ENCODE measurements at places on chromosomes 6 and 20.

DNA sequence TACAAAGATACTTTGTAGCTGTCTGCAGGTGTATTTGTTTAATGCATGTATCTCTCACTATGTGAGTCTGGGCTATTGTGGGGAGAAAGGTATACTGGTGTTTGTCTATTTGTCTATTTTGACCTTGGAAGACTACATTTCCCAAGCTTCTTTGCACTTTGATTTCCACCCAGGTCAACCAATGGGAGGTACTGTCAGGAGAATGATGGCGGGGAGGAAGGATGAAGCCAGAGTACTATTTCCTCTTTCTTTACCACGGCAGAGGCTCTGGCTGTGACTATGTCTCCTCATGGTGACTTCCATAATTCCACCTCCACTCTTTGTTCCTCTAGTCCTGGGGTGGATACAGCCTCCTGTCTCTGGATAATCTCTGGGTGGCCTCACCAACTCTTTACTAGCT lies 23.1 kb downstream of the LBP start:
- DNase-seq = no peak

DNA sequence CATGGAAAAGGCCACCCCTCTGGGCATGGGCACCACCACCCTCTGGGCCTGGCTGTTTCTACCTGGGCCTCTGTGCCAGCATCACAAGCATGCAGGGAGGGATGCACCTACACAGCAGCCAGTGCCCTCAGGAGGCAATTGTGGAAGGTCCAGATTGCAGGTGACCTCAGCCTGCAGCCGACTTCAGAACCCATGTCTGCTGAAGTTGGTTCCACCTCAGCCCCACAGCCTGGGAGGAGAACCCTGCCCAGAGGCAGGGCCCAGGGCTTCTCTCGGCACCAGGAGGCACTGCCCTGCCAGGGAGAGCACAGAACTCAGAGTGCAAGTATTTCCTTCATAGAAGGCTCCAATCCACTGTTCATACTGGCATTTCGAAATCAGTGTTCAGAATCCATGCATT lies 149.8 kb downstream of the TTLL2 start:
- DNase-seq = no peak

GRCh38 chr6:56652994-56653393 lies 10.3 kb upstream of the DST start:
- DNase-seq = no peak

DNA sequence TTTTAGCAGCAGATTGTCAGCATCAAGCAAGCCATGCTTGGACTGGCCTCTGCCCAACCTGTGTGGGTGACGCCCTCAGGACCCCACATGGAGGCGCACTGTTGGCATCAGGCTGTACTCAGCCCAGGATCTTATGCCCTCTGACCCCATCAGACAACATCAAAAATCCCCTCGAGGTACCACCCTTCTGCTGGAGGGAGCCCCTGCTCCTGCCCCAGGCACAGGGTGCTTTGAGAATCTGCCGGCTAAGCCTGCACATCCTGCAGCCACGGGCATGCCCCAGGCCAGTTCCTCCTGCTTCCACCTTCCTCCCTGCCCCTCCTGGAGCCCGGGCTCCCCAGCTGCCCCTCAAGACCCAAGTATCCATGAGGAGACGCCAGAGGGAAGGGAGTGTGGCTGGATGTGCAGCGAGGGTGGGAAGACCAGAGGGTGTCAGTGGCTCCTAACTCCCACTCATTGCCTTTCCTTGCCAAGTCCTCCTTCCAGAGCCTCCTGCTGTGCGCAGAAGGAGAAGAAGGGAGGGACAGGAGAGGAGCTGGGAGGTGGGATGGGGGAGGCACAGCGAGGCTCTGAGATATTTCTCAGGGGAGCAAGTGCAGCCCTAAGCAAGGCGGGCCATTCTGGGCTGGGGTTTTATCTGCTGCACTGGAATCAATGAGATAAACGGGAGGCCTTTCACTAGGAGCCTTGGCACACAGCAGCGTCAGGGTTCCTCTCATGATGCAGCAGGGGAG lies 77.4 kb upstream of the CST7 start:
- DNase-seq = no peak

DNA sequence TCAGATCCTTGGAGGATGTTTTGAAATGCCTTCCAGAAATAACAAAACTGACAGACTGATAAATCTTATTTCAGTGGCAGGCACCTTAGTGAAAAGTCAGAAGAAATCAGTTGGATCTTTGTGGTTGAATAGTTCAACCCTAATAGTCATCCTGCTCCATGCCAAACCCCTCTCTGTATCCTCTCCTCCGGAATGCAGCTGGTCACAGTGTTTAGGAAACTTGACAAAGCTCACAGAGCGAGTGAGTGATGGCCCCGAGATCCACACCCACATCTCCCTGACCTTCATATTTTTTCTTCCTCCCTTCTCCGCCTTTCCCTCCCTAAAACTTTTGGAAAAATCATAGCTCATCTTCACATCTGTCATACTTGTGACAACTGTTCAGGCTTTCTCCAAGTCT lies 464.8 kb upstream of the CDH4 start:
- no peak for DNase-seq

DNA sequence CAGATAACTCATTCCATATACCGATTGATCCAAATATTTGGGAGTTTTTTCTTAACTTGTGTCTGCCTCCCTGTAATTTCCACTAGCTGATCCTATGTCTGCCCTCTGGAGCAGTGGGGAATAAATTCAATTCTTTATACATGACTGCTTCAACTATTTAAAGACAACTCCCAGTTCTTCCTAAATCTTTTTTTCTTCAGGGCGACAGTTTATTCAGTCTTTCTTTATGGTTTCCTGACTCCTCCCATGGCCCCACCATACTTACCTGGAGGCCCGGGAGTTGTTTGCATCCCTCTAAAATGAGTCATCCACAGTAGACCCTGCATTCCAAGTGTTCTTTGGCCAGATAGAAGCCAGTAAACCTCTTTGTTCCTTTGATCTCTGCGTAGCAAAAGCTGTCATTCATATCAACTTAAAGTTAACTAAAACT lies 73.6 kb downstream of the LCA5 start:
- DNase-seq = no peak

- no peak for DNase-seq
Measured at GRCh38 chr20:10078403-10078802, 43.6 kb downstream of the ANKEF1 start.

DNA sequence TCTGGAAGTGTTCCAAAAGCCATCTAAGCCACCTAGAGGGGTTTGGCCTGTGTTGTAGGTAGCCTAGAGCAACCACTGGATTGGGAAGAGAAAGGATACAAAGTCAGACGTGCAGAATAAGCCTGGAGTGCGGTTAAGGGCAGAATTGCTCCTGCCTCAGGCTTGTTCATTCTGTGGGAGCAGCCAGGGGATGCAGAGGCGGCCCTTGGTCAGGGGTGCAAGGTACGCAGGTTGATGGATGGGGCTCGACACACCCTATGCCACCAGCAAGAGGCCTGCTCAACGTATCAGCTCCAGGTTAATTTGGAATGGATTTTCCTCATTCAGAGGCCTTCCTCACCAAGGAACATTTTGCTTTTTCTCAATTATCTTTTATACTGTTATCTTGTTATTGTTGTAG lies 129.8 kb downstream of the SLC23A2 start:
- DNase-seq = no peak

DNA sequence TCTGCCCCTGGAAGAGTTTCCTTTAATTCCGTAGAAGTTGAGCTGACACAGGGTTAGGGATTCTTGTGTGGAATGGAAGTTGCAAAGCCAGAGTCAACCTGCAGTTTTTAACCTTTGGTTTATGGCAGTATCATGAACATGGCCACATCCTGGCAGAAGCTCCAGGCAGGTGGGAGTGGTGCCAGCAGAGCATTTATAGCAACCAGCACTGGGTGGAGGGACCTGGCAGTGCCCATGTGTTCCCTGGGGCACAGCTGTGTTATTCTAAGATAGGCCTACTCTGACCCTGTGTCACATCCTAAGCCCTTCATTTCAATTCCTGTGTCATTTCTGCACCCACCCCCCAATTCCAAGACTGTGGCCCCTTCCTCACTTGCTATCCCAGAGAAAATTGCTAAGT lies 26.1 kb upstream of the ZNF831 start:
- no peak for DNase-seq

- no peak for DNase-seq
Measured at GRCh38 chr6:159758031-159759001, 3.5 kb upstream of the ACAT2 start.

DNA sequence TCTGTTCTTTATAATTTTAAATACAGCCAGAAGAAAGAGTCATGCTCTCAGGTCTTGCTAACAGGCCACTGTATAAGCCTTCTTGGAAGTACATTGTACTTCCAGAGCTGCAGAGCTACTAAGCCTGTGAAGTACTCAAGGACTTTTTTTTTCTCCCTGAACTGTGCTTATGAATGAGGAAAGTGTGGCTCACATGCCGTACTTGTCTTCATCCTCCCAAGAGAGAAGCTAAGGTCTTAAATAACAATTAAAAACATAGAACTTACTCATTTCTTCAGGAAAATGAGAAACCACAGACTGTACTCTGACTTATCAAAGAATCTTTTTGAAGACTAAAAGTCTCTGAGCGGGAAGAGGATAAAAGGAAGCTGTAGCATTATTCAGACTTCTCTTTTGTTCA lies 218.3 kb downstream of the HTR1B start:
- DNase-seq = no peak

GRCh38 chr20:516799-517198 lies 26.8 kb downstream of the CSNK2A1 start:
- no peak for DNase-seq

- no peak for DNase-seq
Measured at GRCh38 chr6:40358473-40359460, 228.4 kb downstream of the LRFN2 start.

GRCh38 chr6:111472933-111473435 lies 10.0 kb downstream of the REV3L start:
- DNase-seq = no peak

- no peak for DNase-seq
Measured at GRCh38 chr6:17032988-17033634, 68.7 kb upstream of the STMND1 start.

- DNase-seq = peak; percentile 12
Measured at GRCh38 chr20:56995635-56996075, 270.8 kb downstream of the BMP7 start.

DNA sequence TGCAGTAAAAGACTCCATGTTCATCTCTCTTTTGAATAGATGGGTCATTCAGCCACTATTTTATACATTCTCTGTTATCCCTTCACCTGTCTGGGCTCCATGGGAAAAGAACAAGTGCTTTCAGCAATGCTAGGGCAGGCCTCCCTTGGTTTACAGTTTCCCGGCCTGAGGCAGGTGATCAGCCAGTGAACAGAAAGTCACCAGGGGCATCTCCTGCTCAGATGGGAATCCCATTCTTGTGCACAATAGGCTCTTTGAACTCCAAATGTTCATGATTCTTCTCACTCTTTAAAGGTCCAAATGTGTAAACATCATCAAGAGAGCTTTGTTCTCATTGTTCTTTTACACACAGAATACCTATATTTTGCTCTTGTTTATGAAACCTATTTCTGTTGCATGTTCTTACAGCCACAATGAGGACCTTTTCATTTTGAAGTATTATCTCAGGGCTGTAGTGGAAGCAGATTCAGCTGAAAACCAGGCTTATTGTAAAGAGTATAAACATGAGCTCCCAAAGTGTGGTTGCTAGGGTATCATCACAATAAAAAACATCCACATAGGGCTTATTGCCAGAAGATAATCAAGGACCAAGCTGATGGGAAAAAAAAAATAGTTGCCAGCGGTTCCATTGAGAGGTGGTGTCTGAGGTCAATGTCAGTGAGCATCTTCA lies 267.1 kb upstream of the SGK1 start:
- DNase-seq = no peak

- DNase-seq = no peak
Measured at GRCh38 chr6:137724018-137724403, 143.0 kb upstream of the TNFAIP3 start.

DNA sequence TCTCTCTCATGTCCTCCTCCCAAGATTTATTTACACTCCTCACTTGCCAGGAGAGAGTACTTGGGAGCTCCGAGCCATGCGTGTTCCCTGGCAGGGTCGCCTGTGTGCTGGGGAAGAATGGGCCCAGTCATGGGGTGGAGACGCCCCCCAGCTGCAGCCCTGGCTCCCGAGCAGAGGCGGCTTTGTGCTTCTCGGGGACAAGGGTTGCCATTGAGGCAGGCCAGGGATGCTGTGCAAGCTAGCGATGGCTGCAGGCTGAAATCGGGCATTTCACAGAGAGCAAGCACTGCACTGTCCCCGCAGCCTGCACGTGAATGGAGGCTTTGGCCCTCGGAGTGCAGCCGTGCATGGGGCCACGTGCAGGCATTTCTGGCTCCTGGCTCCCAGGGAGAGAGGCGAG lies 23.8 kb downstream of the PHACTR3 start:
- DNase-seq = no peak

GRCh38 chr20:60115451-60115850 lies 157.2 kb downstream of the CDH26 start:
- DNase-seq = no peak

Measured in NCI-H460 (cell line).